AG09309 (cell line): ENCODE measurements at places on chromosomes 5 and 9.

- no peak for DNase-seq
These were observed 27.5 kb upstream of the FCN2 start for GRCh38 chr9:134852906-134853654.

- DNase-seq, result no peak
These were observed 575.6 kb upstream of the GRAMD2B start for GRCh38 chr5:125847561-125847960.

DNA sequence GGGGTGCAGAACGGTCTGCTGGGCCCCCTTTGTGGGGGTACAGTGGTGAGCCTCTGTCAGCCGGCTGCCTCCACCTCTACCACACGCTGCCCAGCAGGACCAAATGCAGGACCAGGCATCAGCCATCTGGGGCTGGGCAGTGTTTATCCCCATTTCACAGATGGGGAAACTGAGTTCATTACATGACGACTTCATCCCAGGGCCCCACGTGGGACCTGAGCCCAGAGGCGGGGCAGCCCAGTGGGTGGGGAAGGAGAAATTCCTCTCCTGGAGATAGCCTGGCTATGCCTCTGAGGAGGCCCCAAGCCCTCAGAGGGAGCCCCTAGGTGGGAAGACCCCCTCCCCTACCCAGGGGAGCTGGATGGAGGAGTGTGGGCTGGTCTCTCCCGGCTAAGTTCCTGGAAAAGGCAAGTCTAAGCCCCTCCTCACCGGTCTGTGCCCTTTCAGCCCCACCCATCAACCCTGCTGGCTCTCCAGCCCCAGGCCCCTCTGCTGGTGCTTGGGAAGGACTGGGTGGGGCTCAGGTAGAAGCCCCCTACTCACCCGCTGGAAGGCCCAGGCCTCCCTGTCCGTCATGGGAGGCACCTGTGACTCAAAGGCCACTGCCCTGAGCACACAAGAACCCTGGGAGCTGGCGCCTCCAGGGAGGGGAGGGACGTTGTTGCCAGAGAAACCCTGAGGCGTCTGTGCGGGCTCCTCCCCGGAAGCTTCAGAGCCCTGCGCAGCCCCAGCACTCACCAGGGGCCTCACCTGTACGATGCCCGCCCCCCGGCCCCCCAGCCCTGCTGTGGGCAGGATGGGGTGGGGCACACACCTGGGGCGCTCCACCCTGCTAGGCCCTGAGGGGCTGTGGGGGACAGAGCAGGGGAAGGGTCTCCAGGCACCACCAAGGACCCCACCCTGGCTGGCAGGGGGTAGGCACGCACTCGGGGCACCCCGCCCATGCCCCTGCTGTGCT lies 7.4 kb upstream of the CCDC187 start:
- no peak for DNase-seq

DNA sequence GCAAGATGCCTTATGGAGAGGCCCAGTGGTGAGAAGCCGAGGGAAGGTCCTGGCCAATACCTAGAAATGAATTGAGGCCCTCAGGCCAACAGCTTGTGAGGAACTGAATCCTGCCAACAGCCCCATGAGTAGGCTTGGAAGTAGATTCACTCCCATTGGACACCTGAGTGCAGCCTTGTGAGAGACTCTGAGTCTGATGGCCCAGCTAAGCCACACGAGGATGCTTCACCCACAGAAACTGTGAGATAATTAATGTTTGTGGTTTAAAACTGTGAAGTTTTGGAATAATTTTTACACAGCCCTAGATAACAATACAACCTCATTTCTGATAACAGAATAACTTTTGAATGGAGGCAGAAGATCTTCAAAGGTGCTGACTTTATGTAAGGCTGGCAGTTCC lies 65.9 kb upstream of the DAP start:
- no peak for DNase-seq

DNA sequence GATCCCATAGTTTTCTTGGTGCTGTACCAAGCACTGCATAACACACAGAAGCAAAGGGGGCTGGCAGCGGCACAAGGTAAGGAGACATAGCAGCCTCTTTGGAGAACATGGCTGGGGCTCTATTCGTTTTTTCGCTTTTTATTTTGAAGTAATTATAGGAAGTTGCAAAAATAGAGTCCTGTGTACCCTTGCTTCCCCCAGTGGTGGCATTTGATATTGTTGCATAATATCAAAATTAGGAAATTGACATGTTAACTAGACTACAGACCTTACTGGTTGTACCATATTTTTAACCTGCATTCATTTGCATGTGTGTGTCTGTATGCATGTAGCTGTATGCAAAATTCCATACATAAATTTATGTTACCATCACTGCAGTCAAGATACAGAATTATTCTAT lies 6.6 kb upstream of the UBQLN1 start:
- no peak for DNase-seq

DNA sequence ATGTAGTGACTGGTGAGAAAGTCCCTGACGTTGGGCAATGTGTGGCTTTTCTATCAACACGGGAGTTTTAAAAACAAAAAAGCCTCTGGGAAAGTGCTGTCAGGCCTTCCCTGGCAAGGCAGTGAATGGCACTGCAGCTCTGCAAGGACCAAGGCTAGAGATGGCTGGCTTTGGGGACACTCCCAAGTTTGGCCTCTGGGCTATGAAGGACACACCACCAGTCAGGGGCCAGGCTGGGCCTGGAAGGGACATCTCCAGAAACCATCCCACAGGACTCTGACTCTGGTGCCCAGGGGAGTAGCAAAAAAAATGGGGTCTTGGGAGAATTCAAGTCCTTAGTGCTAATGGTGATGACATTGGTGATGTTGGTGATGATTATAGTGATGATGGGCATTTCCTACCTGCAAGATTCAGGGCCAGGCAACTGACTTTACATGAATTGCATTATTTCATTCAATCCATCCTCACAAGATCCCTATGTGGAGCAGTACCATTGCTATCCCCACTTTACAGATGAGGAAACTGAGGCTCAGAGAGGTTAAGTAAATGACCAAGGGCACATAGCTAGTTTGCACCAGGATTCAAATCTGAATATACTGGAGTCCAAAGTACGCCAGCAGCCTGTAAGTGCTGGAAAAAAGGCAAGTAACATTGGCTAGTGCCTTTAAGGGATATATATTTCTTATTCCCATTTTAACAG lies 2.6 kb upstream of the PPARGC1B start:
- no peak for DNase-seq

DNA sequence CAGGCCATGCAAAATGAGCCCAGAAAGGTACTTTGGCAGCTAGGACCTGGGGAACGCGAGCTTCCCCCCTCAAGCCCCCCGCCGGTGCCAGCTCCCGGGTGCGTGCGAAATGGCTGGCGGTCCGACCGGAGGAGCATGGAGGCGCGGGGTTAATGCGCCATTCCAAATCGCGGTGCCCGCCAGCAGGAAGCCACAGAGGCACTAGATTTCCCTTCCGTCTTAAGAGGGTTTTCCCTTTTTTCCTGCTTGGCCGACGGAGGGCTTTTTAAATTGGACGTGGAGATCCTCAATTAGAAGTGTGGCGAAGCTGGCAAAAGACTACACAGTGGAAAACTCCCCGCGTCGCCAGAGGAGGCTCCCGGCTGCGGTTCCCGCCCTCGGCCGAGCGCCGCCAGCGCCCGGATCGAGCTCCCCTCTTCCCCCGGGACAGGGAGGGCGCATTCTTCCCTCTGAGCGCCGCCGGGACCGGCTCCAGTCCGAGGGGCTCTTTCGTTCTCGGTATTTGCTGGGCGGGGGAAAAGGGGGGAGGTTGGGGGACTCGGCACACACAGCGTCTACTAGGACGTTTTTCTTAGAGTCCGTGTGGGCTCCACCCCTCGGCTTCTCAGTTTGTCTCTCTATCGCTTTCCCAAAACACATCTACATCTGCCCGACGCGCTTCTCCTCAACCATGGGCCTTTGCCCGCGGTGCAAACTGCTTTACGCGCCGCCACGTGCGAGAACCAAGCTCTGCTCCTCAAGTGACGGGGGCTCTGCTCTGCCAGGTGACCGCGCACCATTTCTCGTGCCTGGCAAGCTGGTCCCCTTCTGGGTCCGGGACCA lies 3.0 kb downstream of the GDNF start:
- no peak for DNase-seq

DNA sequence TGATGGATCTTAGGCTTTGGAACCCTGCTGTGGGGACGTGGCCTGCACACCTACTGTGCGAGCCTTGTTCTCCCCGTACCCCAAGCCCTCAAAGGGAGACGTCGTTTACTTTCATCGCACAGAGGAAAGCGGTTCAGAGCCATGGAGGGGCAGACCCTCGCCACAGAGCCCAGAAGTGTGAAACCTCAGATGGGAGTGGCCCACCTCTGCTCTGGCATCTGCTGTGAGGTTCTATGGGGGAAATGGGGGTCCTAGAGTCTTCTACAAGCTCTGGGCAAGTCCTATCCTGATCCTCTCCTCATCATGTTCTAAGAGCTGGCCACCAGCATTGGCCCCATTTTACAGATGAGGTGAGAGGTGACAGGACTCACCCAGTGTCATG lies 3.7 kb upstream of the RNF44 start:
- no peak for DNase-seq

DNA sequence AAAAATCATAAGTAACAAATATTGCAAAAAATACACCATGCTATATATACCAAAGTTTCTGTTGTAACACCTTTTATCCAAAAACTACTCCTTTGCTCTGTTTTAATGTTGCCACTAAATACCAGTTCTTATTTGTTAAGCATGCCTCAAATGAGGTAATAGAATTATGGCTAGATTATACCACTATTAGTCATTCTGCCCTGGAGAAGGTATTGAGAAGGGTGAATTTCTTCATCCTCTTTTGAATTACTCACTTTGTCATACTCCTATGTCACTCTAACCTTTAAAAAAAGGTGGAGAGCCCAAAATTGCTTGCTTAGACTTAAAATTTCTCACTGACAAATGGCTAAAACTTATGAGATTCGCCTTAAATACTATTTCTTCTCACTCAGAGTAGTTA lies 750.9 kb downstream of the MAT2B start:
- DNase-seq, result no peak

DNA sequence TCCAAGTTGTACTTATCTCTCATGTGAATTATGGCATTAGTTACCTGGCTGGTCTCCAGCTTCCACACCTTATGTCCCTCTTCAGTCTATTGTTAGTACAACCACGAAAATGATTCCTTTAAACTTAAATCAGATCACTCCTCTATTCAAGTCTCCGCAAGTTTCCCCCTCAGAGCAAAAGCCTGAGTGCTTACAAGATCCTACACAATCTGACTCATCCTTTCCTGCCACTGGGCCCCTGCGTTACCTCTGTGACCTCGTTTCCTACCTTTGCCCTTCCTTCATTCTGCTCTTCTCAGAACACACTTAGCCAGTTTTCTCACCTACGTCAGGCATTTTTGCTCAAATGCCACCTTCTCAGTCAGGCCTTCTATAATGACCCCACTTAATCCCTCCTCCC lies 45.1 kb upstream of the GLIS3 start:
- no peak for DNase-seq

DNA sequence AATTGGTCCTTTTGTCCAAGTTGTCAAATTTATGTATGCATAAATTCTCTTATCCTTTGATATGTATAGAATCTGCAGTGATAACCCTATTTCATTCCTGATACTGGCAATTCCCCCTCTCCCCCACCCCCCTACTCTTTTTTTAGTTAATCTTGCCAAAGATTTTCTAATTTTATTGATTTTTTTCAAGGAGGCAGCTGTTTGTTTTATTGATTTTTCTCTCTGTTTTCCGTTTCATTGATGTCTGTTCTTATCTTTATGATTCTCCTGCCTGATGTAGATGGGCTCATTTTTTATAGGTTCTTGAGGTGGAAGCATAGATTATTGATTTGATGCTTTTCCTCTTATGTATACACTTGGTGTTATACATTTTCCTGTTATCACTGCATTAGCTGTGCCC lies 34.4 kb downstream of the SMC5 start:
- no peak for DNase-seq

DNA sequence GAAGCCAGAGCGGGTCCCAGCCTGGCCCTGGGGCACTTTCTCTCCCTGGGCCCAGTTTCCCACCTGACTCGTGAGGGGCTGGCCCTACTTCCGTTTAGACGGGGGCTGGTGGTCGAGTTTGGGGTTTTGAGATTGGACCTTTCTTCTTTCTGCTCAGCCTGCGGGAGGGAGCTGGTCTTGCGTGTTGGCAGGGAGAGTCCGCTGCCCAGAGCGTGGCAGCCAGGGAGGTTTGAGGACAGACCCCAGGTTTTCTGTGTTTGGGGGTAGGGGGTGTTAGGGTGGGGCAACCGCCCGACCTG lies 6.0 kb upstream of the PITX1 start:
- DNase-seq, result no peak

- no peak for DNase-seq
These were observed 341.0 kb upstream of the CD180 start for GRCh38 chr5:67537439-67538148.

DNA sequence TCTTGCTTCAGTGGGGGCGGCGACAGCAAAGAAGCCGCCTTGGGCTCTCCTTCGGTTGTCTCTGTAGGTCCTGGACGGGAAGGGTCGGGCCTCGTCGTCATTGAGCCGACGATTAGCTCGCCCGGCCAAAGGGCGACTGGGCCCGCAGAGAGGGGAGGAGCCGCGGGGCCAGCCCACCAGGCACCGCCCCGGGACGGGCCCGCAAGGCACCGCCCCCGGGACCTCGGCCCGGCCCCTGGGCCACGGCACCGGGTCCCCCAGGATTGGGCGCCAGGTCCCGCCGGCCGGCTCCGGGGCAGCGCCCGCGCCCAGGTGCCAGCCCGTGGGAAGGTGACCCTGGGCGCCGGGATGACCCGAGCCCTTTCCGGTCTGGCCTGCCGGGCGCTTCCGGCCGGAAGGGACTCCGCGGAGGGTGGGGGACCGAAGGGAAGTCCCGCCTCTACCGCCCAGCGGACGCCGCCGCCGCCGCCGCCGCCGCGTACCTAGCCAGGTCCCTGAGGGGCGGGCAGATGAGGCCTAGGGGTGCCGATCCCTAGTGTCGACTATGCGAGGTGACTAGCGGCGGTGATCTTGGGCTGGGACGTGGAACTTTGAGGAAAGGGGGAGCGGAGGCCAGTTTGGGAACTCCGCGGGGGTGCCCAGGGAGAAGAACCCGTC lies at the start of the genes GBA2 and RGP1:
Gene GBA2, minus strand, starts transcription at position 371 of the 657 bp plus-strand sequence. CDS start 524 bp downstream, outside the sequence.
Gene RGP1, plus strand, starts transcription at position 430 of the 657 bp plus-strand sequence. CDS start 469 bp downstream, outside the sequence.
- DNase-seq, result no peak

- DNase-seq, result peak; percentile 45
These were observed 295.9 kb downstream of the PSAT1 start for GRCh38 chr9:78592811-78593210.
